Right lung (tissue), 10 donors: ENCODE measurements at places on chromosomes 16 and 17. TPM values are rescaled to one million over a fixed set of nuclear protein-coding genes. Genes with fewer than 3 reads are reported as not detected.

GSPT1 gene
- 92.8 TPM for polyA plus RNA-seq

DNA sequence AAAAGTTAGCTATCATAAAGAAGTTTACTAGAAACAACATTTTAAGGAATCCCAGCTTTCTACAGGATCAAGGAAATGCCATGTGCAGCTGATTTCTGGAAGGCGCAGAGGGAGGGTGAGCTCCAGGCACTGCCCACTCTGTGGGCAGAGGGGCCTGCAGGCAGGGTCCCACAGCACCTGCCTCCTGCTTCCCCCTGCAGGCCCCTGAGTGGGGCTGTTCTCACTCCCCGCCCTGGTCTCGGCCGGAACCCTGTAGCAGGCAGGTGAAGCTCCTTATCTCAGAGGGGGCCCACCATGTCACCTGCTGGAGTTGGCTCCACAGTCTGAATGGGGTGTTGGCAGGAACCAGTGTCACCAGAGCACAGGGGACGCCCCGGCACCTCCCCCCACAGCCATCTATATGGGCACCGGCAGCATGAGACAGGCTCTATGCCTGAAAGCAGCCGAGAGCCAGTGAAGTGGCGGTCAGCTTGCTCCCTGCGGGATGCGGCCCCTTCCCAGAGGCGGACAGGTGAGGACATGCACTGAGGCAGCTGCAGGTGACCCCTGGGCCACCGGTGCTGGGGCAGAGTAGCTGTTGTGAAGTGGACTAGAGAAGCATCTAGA lies 47.6 kb upstream of the FASN start:
- no peak for DNase-seq

GRCh38 chr16:51095084-51095881 lies 55.8 kb downstream of the SALL1 start:
- no peak for DNase-seq

DNA sequence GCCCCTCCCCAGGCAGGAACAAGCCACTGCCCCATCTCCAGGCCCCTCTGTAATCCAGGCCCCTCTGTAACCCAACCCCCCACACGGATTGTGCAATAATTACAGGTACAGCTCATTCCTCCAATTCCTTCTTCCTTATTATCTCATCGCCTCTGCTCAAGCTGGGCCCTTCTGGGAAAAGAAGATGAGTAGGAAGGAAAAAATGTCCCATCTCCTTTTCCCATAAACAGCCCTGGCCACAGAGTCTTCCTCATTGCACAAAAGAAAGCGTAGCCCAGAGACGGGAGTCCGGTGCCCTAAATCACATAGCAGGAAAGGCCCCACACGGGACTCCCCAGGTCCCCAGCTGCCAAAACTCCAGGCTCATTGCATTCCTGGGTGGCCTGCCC lies 3.6 kb upstream of the LITAFD start:
- DNase-seq = no peak

- no peak for DNase-seq
These were observed 1.0 kb downstream of the ORAI3 start for GRCh38 chr16:30949650-30950515.

- DNase-seq = no peak
These were observed 5.3 kb upstream of the HS3ST6 start for GRCh38 chr16:1923299-1924034.

DNA sequence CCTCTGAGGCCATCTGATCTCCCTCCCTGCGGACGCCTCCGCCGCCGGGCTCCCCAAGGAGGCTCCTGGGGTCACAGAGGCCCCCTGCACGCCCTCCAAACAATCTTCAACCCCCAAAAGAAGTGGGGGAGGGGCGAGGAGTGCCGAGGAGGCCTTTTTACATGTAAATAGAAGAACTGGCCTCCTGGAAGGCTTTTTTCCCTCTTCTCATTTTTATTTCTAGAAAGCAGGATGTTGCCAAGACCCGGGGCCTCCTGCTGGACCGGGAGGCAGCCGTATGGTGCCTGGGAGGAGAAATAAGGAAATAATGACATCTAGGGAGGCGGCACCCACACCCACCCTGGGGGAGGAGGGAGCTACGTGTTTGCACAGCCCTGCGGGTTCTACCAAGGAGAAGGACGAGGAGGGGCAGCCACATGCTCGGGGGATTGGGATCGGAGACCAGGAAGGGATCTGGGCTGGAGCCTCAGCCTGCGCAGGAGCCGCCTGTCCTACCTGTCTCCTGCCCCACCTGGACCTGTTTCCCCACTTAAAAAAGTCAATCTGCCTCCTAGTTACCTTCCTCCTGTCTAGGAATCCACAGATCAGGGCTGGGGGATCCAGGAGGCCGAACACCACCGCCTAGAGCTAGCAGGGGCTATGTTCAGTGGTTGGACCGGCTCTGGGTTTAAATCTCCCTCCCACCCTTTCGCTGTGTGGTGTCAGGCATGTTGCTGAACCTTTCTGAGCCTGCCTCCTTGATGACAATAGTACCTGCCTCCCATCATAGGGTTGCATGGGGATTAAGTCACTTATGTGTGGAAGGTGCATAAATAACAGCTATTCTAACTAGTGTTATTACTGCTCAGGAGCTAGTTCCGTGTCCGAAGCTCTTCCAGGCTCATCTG lies 175.7 kb upstream of the GSE1 start:
- DNase-seq = peak; percentile 71

RMI2 gene
- polyA plus RNA-seq = 30.6 TPM

GRCh38 chr16:54290833-54291655 lies 4.5 kb upstream of the IRX3 start:
- no peak for DNase-seq

PTGES3L gene
- polyA plus RNA-seq = 2.1 TPM

GRCh38 chr16:23929856-23930255 lies 94.1 kb downstream of the PRKCB start:
- DNase-seq = no peak

GRCh38 chr17:79093270-79093669 lies 18.6 kb downstream of the ENGASE start:
- no peak for DNase-seq

DNA sequence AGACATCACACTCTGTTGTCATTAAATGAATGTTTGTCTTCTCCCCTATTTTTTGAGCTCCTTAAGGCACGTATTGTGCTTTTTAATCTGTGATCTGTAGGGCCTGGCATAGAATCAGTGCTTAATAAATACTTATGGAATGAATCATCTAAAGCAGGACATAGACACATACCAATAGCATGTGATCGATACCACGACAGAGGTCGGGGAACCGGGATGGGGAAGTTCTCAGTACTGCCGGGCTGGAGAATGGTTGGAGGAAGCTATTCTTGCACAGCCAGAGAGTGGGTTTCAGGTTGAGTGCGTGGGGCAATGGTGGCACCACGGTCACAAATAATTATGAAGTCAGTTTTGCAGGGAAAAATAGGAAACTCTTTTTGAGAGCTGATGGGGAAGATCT lies 26.8 kb downstream of the NLRP1 start:
- no peak for DNase-seq

- DNase-seq = no peak
These were observed 585 bp downstream of the ALOX12 start for GRCh38 chr17:6996256-6997011.

DNA sequence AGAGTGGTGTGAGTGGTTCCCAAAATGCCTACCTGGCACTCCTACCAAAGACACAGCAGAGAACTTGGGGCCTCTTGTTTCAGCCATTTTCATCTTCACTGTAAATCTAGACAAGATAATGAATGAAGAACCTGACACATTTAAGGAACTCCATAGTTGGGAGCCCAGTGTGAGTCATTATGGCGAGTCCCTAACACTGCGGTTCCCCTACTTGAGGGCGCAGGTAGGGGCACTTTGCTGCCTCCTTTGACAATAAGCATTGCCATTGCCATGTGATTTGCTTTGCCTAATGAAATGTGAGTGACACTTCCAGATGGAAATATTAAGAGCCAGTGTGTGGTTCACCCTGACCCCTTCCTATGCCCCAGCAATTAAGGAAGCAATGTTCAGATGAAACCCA lies 517.6 kb downstream of the MAF start:
- DNase-seq = no peak

TNP2 gene
- polyA plus RNA-seq = not detected

- DNase-seq = no peak
These were observed 105.3 kb downstream of the CYLD start for GRCh38 chr16:50847166-50847565.

DNA sequence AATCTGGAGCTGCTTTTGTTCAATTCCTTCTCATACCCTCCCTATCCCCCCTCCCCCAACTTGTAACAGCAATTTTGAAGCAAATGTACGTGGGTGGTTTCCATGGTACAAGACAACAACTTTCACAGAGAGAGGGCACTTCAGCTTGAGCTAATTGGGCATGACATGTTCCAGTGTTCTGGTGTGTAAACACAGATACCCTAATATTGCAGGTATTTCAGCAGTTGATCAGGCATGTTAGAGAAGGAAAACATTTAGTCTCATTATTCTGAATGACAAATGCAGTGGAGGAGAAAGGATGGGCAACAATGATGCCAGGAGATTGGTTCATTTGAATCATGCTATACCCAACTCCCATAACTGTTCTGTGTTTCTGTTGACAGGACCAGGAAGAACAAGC lies 137.5 kb downstream of the TRIM37 start:
- DNase-seq = no peak

EPOP gene
- 1.7 TPM for polyA plus RNA-seq

DNA sequence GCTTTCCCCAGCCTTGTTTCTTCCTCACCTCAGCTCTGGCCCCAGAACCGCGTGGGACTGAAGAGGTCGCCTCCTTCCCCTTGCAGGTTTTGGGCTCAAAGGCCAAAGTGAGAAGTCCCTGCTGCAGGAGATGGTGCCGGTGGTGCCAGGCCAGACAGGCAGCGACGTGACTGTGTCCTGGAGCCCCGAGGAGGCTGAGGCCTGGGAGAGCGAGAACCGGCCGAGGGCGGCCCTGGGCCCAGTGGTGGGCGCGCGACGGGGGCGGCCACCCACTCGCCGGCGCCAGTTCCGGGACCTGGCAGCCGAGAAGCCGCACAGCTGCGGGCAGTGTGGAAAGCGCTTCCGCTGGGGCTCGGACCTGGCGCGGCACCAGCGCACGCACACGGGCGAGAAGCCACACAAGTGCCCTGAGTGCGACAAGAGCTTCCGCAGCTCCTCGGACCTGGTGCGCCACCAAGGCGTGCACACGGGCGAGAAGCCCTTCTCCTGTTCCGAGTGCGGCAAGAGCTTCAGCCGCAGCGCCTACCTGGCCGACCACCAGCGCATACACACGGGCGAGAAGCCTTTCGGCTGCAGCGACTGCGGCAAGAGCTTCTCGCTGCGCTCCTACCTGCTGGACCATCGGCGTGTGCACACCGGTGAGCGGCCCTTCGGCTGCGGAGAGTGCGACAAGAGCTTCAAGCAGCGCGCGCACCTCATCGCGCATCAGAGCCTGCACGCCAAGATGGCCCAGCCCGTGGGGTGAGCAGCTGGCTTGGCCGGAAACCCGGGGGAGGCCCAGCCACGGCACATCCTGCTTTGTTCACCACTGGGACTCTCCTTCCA lies 6.0 kb downstream of the ZNF213 start:
- DNase-seq = no peak

STH gene
- 0.42 TPM for polyA plus RNA-seq

DNA sequence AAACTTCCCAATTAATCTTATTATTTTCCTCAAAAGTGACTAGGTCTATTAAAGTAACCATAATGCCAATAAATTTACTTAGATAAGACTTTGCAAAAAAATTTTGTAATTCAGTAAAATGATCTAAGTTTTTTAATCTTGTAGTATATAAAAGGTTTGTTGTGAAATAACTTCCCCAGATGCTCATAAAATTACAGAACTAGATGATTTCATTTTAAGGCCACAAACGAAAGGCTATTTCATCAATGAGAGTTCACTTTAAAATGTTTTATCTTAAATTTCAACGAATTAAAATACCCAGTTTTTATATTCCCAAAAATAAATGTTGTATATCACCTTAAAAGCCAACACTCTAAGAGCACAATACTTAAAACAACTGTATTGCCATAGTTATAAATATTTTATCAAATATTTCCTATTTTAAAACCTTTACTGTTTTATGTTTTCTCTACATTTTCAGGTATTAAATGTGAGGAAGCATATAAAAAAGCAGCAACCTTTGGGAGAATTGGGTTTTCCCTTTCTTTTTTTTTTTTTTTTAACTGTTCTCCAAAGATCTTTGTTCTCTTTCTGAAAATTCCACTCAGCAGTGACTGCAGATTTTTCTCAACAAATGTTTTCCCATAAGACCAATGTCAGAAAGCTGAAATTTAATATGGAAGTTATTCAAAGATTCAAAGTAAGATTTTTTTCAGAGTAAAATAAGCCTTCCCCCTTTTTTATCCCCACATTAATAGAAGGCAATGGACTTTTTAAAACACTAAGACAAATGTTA lies 169.9 kb downstream of the CYB561 start:
- no peak for DNase-seq

SLFN12L gene
- 8.2 TPM for polyA plus RNA-seq

TBL3 gene
- polyA plus RNA-seq = 23.0 TPM

HOXB2 gene
- 30.0 TPM for polyA plus RNA-seq

DNA sequence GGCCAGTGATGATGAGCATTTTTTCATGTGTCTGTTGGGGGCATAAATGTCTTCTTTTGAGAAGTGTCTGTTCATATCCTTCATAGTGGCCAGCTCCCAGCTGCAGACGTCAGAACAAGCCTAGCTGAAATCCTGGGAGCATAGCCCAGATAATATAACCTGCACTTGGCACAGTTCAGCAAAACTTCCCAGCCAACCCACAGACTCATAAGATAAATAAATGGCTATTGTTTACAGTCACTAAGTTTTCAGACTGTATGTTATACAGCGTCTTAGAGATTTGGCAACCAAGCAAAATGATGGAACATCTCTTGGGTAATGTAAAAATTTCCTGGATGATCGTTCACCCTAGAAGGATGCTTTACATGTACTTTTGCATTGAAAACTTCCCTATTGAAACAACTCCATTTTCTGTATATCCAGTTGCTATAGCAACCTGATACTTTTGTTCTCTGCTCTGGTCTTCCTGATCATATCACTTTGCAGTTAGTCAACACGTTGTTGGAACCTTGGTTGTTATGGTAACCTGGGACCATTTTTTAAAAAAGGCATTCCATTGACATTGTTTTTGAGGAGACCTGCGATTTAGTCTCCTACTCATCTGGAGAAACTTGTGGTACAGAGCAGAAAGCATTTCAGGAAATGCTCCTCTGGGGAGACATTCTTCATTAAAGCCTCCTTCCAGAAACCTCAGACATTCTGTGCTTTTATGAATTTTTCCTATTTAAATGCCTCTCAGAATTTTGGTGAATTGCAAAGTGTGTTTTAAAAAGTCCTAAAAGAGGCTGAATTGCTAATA lies 378.7 kb downstream of the HS3ST4 start:
- no peak for DNase-seq

DNA sequence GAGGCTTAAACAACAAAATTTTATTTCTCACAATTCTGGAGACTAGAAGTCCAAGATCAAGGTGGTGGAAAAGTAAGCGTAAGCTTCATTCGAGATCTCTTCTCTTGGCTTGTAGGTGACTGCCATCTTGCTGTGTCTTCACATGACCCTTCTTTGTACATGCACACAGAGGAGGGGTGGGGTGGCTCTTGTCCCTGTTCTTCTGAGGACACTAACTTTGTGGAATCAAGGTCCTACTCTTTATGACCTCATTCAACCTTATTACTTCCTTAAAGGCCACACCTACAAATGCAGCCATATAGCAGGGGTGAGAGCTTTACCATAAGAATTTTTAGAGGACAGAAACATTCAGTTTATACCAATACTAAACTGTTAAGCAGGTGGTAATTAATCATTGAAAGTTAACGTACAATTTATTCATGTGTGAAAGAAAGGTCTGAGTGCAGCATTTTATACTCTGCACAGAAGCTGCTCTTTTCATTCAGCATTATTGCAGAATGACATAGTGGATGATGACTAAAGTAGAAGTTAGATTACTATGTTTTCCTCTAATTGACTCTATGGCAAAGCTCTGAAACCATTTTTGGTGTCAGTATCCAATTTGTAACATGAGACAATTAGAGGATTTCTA lies 139.9 kb upstream of the HLF start:
- no peak for DNase-seq

TEX19 gene
- not detected for polyA plus RNA-seq

CEMP1 gene
- 0.35 TPM for polyA plus RNA-seq
